ENCODE measurements at places on chromosomes 3 and 15.
A peak's percentile ranks its signal among the peaks of the same experiment; 100 is the strongest.

GRCh38 chr15:28909958-28910500 is 24.3 kb downstream of the APBA2 start:
- no peak for DNase-seq

DNA sequence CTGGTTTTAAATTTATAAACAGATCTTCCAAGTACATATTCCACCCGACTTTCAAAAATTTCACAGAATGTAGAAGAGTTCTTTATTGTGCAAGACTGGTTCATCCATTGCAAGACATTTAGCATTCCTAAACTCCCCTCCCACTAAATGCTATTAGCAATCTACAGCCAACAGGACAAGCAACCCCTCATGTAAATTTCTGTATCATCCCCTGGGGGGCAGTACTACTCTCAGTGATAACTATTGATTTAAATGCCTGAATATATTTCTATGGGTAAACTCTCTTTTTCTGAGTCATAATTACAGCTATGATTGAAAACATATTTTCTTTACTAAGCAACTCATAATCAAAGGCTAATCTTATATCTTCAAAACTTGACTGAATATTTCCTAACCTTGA is 10.7 kb upstream of the SLC15A2 start:
- peak; percentile 35 for DNase-seq

- no peak for DNase-seq
Observed at GRCh38 chr15:67166280-67167009, 88.0 kb downstream of the AAGAB start.

DNA sequence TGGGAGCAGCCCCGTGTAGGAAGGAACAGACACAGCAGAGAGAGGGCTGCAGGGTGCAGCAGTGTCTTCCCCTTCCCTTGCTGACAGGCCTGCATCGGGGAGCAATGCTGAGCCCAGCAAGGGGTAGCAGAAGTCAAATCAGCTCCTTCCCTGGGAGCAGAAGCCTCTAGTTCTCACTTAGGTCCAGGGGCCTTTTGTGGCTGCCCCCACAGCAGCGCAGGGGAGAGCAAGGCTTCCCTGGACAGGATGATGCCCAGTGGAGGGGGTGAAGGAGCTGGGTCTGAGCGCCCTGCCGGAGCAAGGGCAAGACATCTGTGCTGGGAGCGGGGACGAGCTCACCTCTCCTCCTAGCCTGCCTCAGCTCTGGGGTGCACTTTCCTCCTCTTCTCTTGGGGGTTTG is 827 bp downstream of the PLCB2 start:
- no peak for DNase-seq

- no peak for DNase-seq
Observed at GRCh38 chr3:146894406-146894805, 289.3 kb upstream of the PLSCR5 start.

DNA sequence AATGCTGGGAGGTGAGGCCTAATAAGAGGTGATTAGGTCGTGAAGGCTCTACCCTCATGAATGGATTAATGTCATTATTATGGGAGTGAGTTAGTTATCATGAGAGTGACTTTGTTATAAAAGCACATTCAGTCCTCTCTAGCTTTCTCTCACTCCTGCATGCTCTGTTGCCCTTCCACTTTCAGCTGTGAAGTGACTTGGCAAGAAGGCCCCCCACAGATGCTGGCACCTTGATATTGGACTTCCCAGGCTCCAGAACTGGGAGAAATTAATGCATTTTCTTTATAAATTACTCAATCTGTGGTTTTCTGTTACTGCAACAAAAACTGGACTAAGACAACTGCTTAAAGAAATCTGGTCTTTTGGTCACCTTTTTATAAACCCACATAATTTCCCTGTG is 144.3 kb downstream of the FBN1 start:
- DNase-seq = no peak

- peak; percentile 24 for DNase-seq
Observed at GRCh38 chr3:196774848-196775422, 35.3 kb downstream of the PAK2 start.

GRCh38 chr3:176490357-176490756 is 706.9 kb downstream of the TBL1XR1 start:
- DNase-seq = no peak

DNA sequence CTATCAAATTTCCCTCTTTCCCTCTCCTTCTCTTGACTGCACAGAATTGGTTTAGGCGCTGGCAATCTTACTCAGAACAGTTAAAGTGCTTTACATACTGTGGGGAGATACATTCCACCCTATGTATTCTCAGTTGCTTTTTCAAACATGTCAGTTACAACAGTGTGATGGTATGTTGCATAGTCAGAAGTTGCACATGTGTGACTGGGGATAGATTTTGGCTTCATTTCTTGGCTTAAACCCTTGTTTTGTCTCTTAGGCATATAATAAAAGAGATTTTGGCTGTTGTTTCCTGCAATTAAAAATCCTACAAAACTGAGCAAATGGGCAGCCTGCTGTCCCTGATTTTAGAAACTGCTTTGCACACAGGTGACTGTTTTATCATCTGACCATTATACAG is 86.7 kb downstream of the PIK3R4 start:
- DNase-seq = no peak

DNA sequence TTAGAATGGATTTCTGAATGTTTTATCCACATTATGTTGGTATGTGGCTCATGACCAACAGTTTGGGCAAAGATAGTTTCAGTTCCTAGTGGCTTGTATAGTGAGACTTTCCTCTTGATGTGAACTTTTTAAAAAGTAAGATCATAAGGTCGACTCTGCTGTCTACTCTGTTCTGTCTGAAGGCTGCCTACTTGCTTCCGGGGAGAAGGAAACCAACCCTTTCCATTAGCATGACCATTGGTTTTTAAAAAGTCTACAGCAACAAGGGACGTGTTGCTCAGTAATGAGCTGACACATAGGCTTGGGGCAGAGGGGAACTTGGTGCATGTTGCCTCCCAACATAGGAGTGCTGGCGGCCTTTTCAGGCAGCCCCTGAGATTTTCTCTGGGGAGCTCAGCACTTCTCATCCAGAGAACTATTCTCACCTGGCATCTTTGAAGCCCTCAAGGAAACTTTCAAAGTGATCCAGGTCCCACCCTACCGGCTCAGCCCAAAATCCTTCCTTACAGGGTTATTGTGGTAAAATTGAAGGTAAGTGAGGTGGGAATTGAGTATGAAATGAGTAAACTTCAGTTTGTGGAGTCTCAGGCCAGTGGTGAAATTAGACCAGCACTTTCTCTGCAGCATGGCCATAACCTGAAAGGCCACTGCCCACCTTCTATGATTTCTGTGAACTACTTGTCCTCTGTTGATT is 30.6 kb downstream of the PSMD6 start:
- no peak for DNase-seq

GRCh38 chr3:59632760-59633573 is 583.1 kb upstream of the CFAP20DC start:
- peak; percentile 43 for DNase-seq

DNA sequence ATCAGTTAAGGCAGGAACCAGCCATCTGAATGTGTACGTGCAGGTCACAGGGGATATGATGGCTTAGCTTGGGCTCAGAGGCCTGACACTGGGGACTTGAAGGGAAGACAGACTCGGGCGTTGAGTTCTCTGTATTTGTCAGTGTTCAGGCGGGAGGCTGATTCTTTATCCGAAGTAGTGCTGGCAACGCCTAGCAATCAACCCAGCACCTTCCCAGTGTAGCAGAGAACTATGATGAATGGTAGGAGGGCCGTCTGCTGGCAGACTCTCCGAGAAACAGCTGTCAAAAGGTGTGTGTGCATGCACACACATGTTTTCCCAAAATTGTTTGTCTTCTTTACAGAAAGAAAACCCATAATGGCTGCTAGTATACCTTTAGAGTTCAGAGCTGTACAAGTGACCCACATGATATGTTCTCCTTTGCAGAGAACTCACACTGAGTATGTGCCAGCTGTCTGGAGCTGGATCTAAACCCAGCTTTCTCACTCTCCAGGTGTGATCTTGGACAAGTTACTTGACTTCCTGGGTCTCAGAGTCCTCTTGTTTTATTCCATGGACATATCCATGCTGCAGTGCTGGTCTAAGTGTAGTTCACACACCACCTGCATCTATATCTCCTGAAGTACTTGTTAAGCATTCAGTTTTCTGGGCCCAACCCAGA is 74.5 kb upstream of the LARS2 start:
- DNase-seq = no peak

- DNase-seq = peak; percentile 91
Observed at GRCh38 chr15:79682851-79683288, 213.9 kb downstream of the MTHFS start.

DNA sequence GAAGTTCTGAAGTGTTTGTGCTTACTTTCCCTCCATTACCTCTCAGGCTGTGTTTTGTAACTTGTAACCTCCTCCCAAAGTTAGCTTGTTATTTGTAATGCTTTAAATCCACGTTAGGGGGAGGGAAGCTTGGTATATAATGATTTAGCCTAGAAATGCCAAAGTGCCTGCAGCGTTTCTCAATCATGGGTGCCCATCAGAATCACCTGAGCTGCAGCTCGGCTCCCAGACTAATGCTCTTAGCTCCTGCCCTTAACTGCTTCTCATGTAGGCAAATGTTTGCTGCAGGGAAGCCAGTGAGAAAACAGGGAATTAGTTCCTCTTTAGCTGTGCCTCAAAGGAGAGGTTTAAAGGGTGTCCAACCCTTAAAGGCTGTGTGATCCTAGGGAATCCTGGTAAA is 219.2 kb upstream of the NAALADL2 start:
- no peak for DNase-seq

DNA sequence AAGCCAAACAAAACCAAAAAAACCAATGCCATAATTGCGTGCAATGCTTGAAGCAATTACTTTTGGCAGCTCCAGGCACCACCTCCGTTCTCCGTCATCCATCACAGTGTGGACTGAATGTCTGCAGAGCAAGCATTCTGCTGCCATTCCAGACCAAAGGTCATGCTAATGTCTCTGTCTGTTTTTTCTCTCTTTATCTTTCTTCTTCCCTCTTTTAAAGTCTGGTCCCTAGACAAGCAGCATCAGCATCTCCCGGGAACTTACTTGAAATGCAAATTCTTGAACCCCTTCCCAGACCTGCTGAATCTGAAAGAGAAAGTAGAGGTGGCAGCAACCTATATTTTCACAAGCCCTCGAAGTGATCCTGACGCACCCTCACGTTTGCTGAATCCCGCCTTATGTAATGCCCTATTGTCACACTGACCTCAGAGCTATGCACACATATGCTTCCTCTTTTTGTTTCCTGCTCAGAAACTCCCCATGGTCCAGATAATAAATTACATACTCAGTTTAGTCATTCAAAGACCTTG is 297.3 kb upstream of the PROK2 start:
- no peak for DNase-seq

All from HCEC 1CT (cell line).